Activated CD4-positive, alpha-beta memory T cell treated with anti-CD3 and anti-CD28 coated beads, Interleukin-2, amount 10 ng/mL, durations not matched to agents 7 days and 5 days (primary cell): ENCODE measurements at places on chromosomes 3 and 15. TPM values are rescaled to one million over a fixed set of nuclear protein-coding genes. Genes with fewer than 3 reads are reported as not detected.

DNA sequence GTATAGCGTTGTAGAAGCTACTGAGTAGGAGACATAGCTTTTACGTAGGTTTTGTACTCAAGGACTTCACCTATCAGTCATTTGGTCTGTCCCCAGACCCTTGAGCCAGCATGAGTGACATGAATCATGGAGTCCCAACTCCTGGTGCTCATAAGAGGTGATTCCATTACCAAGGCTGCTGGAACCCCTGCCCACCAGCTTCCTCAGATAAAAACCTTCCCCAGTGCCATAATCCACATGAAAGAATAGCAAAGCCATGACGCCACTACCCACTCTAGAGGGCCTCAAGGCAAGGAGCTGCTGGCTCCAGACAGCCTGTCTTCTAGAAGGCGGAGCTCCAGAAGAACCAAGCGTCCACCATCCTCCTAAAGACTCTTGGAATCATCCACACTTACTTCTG, 69.6 kb downstream of the NCEH1 start:
- H3K27ac ChIP-seq: no peak overlapping the region
- no peak for DNase-seq
- peaks cover 7% of the 10 kb centered on the region for H3K36me3 ChIP-seq
- peaks cover 2% of the 10 kb centered on the region for H3K4me1 ChIP-seq

DNA sequence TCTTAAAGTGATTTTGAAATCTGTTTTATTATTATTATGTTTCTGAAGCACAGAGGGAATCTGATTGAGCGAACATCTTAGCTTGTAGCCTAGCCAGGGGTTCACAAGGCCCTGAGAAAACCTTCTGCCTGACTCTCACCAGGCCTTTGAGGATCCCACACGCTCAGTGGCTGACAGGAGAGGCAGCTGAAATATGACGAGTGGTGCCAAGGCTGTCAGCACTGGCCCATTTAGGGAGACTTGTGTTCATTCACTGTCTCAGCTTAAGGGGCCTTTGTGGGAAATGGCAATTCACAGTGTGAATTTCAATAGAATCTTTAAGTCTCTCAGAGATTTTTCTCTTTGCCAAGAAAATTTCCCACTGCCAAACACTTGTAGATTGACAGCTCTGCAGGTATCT, 770.9 kb downstream of the TUSC7 start:
- no peak overlapping the region for H3K4me3 ChIP-seq
- no peaks in the 10 kb centered on the region for H3K4me1 ChIP-seq
- no peak overlapping the region for H3K27ac ChIP-seq
- no peak for DNase-seq
- no peaks in the 10 kb centered on the region for H3K36me3 ChIP-seq

DNA sequence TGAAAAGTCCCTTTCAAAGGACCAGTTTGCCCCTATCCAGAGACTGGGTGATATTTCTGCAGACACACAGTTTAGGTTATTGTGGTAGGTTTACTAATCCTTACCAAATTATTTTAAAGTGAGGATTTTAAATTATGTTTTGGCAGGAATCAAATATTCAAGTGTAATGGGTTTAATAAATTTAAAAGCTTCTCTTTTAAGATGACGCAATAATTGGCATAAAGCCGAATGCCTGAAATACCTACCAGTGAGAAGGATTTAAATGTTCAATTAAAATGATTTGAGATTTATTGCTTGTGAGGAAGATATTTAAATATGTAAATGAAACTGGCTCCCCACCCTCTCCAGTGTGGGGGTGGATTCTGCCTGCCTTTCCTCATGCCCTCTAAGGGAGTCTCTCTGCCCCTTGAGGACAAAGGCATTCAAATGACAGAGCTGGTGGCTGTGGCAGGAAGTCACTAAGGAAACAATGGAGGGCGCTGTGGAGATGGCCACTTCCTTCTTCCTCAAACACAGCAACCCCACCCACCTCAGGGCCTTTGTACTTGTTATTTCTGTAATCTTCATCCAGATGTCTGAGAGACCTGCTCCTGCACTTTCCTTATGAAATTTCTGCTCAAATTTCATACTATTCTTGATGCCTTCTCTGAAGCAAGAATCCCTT, 131.7 kb downstream of the TNIK start:
- H3K36me3 ChIP-seq: peaks cover 10% of the 10 kb centered on the region
- H3K27me3 ChIP-seq: no peaks in the 10 kb centered on the region
- peaks cover 19% of the 10 kb centered on the region for H3K4me1 ChIP-seq
- DNase-seq: peak; percentile 69
- H3K27ac ChIP-seq: peak overlapping the region; percentile 50

- H3K4me1 ChIP-seq: peaks cover 20% of the 10 kb centered on the region
- H3K27me3 ChIP-seq: peaks cover 8% of the 10 kb centered on the region
- H3K4me3 ChIP-seq: peak overlapping the region; percentile 72
- no peak overlapping the region for H3K27ac ChIP-seq
- no peak for DNase-seq
Measured at GRCh38 chr15:77071305-77072223, 655 bp upstream of the TSPAN3 start.

DNA sequence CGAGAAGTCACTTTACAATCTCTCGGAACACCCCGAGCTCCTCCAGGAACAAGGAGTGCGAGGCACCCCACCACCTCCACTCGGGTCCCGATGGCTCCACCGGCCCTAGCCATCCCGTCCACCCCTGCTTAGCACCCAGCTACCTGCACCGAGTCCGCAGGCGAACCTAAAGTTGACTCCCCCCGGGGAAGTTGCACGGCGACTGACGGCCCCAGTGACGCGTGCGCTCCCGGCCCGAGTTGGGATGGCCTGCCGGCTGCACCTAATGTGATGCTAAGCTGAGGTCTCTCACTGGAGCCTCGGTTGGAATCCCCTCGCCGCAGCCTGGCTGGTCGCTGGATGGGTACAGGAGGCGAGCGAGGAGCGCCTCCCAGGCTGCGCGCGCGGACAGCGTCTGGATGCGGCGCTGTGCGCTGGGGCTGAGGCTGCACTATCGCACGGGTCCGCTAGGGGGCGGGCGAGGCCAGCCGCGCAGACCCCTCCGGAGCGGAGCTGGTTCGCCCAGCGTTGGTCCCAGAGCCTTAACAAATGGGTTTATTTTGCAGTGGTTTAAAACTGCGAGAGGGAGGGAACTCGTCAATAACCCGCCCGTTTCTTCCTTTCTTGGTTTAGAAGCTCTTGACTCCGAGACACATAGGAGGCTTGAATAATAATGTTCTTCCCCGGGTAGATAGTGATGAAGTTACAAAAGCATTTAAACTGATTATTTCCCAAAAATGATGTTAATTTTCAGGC, at the start of gene OXTR:
TSS of gene OXTR (minus strand) at position 526 of the 735 bp plus-strand sequence. CDS start 1,426 bp downstream, outside the sequence.
- peaks cover 16% of the 10 kb centered on the region for H3K4me1 ChIP-seq
- H3K27me3 ChIP-seq: peaks cover 53% of the 10 kb centered on the region
- peak; percentile 60 for DNase-seq
- H3K27ac ChIP-seq: no peak within 1 kb of the TSS
- H3K36me3 ChIP-seq: no peaks in the 10 kb centered on the region

GRCh38 chr3:105526360-105527111, 159.8 kb downstream of the ALCAM start:
- H3K4me3 ChIP-seq: no peak overlapping the region
- peaks cover 3% of the 10 kb centered on the region for H3K36me3 ChIP-seq
- H3K4me1 ChIP-seq: peaks cover 2% of the 10 kb centered on the region
- no peak for DNase-seq
- no peaks in the 10 kb centered on the region for H3K27me3 ChIP-seq
- H3K27ac ChIP-seq: no peak overlapping the region

DNA sequence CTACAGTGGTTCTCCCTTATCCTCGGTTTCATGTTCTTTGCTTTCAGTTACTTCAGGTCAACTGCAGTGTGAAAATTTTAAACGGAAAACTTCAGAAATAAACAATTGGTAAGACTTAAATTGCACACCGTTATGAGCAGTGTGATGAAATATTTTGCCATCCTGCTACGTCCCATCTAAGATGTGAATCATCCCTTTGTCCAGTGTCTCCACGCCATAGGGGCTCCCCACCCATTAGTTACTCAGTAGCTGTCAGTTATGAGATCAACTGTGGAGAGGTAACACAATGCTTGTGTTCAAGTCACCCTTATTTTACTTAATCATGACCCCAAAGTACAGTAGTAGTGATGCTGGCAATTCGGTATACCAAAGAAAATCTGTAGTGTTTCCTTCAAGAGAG, 47.4 kb downstream of the TJP1 start:
- H3K4me3 ChIP-seq: no peak overlapping the region
- no peaks in the 10 kb centered on the region for H3K36me3 ChIP-seq
- no peak overlapping the region for H3K27ac ChIP-seq
- no peaks in the 10 kb centered on the region for H3K4me1 ChIP-seq
- no peak for DNase-seq

DNA sequence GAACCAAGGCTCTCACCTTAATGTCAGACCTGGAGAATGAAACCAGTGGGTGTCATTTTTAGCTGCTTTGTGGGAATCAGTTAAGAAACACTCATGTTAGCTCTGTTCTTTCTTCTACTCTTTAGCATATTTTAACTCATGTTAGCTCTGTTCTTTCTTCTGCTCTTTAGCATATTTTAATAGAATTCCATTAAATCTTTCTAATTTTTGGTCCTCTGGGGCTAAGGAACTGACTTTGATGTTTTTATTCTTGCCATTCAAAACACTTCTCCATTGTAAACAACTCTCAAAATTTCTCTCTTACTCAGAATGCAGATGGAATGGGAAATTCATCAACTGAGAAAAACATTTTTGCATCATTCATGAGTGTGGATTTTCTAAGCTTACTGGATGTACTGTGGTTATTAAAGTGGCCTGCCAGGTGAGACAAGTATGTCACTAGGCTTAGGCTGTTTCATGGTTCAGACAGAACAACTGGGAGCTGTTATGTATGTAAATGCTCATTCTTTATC, 680.6 kb downstream of the ROBO2 start:
- no peaks in the 10 kb centered on the region for H3K36me3 ChIP-seq
- H3K27ac ChIP-seq: no peak overlapping the region
- DNase-seq: no peak
- H3K27me3 ChIP-seq: no peaks in the 10 kb centered on the region

DNA sequence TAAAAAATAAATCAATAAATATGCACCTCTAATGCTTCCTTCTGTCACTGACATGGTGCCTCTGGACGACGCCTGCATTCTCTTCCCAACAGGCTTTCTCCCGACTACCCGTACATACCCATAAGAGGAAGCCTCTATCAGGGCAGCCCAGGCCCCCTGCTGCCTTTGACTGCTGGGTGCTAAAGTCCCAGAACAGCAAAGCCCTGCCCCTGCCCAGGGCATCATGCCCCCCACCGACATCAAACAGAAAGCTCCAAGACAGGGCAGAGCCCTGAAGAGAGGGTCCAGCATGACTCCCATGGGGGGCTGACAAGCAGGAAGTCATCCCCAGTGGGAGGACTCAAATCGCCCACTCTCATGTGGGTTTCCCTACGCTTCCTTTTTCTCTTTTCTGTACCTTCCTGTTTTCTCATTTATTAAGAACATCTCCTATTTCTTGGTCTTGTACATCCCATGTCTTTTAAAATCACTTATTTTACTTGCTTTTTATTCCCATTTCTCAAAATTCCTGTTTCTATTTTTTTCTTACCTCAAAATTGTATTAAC, 23.4 kb downstream of the XPC start:
- no peaks in the 10 kb centered on the region for H3K4me1 ChIP-seq
- no peak for DNase-seq
- peaks cover 54% of the 10 kb centered on the region for H3K36me3 ChIP-seq
- H3K4me3 ChIP-seq: no peak overlapping the region
- H3K27me3 ChIP-seq: no peaks in the 10 kb centered on the region

- no peaks in the 10 kb centered on the region for H3K27me3 ChIP-seq
- H3K36me3 ChIP-seq: peaks cover 12% of the 10 kb centered on the region
- no peak overlapping the region for H3K4me3 ChIP-seq
- no peak for DNase-seq
Measured at GRCh38 chr3:27613846-27614500, 108.2 kb downstream of the EOMES start.

- no peaks in the 10 kb centered on the region for H3K27me3 ChIP-seq
- H3K4me1 ChIP-seq: no peaks in the 10 kb centered on the region
- no peak overlapping the region for H3K27ac ChIP-seq
- H3K36me3 ChIP-seq: no peaks in the 10 kb centered on the region
Measured at GRCh38 chr3:42662037-42662812, 8.7 kb downstream of the ZBTB47 start.

GRCh38 chr3:186993210-186993782, 63.0 kb downstream of the ST6GAL1 start:
- peaks cover 9% of the 10 kb centered on the region for H3K4me1 ChIP-seq
- H3K27me3 ChIP-seq: no peaks in the 10 kb centered on the region
- peaks cover 43% of the 10 kb centered on the region for H3K36me3 ChIP-seq
- DNase-seq: no peak
- no peak overlapping the region for H3K4me3 ChIP-seq
- no peak overlapping the region for H3K27ac ChIP-seq

DNA sequence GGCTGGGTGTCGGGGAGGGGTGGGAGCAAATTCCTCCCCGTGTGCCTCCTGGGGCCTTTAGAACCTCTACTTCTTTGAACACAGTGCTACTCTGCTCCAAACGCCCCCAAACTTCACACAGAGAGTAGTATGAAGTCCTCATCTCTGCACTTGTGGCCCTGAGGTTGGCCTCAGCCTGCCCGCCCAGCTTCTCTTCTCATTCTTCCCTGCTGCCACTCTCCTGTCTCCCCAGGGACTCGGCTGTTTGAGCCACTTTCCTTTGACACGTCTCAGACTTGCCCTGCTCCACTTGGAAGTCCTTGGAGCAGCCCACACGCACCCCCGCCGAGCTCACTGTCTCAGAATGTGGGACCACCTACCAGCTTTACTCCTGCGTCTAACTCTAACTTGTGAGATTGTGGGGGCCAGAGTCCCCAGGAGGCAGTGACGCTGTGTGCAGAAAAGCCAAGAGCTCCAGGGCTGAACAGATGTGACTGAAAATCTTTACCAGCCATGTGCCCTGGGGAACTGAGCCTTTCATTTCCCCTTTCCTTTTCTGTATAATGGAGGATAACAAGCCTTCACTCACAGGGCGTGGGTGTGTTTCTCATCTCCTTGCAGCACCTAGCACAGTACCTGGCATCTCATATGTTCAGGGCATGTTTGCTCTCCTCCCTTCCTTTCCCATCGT, 233.6 kb upstream of the CTDSPL start:
- H3K27me3 ChIP-seq: peaks cover 4% of the 10 kb centered on the region
- H3K27ac ChIP-seq: no peak overlapping the region
- no peak for DNase-seq

DNA sequence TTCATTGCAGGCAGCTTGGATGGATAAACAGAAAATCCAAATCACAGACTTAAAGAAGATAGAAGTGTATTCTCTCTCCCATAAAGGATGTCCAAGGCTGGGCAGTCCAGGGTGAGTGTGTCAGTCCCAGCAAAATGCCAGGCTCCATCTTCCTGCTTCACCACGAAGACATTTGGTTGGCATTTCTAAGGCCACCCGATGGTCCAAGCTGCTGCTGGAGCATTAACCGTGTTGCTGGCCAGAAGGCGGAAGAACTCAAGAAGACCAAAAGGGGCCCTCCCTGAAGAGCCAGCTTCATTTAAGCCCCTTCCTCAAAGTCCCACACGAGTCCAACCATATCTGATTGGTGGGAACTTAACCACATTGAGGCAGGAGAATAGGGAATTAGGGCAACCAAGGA, 3.0 kb upstream of the CYP11A1 start:
- no peak for DNase-seq
- H3K27me3 ChIP-seq: peaks cover 59% of the 10 kb centered on the region
- no peaks in the 10 kb centered on the region for H3K36me3 ChIP-seq
- H3K4me3 ChIP-seq: no peak overlapping the region
- peaks cover 17% of the 10 kb centered on the region for H3K4me1 ChIP-seq

Gene POPDC2
- total RNA-seq: 2.4 TPM

Gene IQCF2
- not detected for total RNA-seq

Gene GPR27
- total RNA-seq: 3.1 TPM

Gene SGO1
- total RNA-seq: 39.4 TPM

Gene PIGZ
- total RNA-seq: 1.7 TPM

Gene VIPR1
- total RNA-seq: 9.6 TPM

Gene NEK10
- total RNA-seq: 0.86 TPM

Gene FGD5
- not detected for total RNA-seq

Gene IGDCC3
- total RNA-seq: not detected

Gene ZNF502
- 0.95 TPM for total RNA-seq

Gene ACP3
- total RNA-seq: not detected

Gene KLF15
- not detected for total RNA-seq

Gene KNG1
- total RNA-seq: not detected

Gene LDHAL6B
- total RNA-seq: not detected

Gene FAM107A
- not detected for total RNA-seq
